ENCODE measurements at places on chromosomes 4 and X.

DNA sequence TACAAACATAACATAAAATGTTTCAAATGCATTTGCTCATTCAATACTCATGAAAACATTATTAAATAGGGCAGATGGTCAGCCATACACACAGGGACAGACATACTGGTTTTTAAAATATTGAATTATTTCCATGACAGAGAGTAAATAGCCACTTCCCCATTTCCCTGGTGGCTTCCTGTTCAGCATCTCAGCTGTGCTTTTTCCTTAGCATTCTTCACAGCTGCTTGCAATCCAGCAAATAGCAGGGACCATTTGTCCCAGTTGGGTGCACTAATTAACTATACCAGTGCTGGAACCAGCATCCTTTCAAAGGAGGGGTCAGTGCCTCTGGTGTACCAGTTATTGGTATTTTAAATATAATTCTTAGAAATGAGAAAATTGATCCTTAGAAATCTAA is 964.7 kb downstream of the RAB28 start:
- no peak for DNase-seq

DNA sequence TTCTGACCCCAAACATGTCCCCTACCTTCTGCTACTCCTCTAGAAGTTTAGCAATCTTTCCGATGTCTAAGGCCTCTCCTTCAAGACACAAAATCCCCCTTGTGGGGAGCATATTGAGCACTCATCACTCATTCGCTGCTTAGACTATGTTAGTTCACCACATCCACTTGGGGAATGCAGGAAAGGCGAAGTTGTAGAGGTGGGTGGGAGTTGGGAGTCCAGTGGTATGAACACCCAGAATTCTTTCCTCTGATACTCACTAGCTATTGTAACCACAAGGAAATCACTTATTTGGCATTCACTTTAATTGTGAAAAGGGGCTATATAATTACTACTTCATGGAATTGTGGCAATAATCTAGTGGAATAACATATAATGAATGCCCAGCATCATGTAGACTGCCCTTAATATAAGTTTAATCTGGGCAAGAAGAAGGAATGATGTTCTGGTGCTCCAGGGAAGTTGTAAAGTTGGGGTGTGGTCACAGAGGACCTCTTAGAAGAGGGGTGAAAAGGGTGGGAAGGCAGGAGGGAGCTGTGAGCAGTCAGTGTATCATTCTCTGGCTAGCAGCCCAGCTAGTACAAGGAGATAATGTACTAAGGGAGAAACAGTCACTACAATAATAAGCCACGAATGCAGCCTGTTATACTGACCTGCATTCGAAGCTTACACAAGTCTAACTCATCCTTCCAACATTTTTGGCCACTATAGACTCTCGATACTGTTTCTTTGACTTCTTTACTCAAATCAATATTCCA is 468.2 kb upstream of the DIPK2B start:
- DNase-seq, result peak; percentile 93

DNA sequence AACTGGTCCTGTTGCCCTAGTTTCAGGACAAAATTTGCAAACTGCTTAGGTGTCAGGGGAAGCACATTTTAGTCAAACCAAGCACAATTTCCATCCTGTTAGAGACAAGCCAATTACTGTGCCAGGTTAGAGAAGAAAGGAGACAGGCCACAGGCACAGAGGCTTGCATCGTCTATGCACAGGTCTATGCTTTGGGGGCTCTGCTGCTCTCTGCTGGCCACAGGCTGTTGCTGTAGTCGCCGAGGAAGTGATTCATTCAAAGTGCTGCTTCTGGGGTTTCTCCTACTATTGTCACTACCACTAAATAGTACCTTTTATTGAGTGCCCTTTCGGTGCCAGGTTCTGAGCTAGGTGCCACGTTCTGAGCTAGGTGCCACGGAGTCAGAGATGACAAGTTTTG is 45.5 kb downstream of the VGLL1 start:
- peak; percentile 30 for DNase-seq

DNA sequence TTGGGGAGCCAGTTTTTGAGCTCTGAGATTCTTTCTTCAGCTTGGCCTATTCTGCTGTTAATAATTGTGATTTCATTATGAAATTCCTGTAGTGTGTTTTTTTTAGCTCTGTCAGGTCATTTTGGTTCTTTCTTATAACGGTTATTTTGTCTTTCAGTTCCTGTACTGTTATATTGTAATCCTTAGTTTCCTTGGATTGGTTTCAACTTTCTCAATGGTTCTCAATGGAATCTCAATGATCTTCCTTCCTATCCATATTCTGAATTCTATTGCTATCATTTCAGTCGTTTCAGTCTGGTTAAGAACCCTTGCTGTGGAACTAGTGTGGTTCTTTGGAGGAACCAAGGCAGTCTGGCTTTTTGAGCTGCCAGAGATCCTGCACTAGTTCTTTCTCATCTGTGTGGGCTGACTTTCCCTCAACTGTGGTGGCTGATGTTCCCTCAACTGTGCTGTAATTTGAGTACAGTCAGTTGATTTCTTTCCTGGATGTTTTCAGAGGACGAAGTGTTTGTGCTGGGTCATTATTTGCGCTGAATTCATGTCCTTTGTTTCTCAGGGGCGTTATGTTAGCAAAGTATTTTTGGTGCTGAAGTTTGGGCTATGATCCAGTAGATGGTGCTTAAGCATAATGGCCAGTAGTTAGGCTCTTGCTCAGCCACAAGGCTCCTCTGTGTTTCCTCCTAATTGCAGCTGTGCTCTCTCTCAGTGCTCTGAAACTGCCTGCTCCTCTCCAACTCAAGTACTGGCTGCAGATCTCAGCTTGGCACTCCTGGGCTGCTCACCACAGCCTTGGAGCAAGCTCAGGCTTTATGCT is 27.5 kb downstream of the ENPEP start:
- DNase-seq, result no peak

DNA sequence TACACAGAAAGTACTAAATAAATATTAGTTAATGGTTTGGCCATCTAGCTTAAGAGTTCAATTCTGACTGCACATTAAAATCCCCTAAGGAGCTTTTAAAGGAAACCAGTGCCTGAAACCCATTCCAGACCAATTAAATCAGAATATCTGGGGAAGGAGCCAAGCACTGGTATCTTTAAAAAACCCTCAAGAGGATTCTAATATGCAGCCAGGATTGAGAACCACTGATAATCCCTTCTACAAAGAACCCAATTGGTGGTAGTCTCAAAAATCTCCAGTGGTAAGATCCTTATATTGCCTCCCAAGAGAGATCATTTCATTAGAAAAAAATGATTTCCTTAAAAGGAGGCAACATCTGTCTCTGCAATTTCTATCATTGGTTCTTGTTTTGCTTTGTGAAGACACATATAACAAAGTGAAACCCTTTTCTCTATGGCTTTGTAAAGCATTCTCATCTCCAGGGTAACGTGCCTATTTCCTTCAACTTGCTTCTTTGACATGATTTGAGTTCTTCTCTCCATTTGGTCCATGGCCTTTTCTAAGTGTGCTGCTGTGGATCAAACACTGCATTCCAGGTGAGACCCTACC is 3.5 kb downstream of the GPR34 start:
- DNase-seq, result peak; percentile 95

GRCh38 chrX:643241-643595 is 12.6 kb downstream of the SHOX start:
- no peak for DNase-seq

GRCh38 chr4:41647383-41647782 is 101.1 kb downstream of the PHOX2B start:
- no peak for DNase-seq

DNA sequence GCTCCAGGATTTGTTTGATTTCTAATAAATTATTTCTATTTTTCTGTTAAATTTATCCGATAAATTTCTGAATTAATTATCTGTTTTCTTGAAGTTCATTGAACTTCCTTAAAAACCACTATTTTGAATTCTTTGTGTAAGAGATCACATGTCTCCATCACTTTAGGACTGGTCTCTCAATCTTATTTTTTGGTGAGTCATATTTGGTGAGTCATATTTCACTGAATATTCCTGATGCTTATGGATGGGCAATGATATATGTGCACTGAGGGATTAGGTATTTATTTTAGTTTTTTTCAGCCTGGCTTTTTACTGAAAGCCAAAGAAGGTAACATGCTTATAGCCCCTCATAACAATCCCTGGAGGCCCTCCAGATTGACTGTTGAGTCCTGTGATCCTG is 48.5 kb upstream of the IL15 start:
- peak; percentile 70 for DNase-seq

DNA sequence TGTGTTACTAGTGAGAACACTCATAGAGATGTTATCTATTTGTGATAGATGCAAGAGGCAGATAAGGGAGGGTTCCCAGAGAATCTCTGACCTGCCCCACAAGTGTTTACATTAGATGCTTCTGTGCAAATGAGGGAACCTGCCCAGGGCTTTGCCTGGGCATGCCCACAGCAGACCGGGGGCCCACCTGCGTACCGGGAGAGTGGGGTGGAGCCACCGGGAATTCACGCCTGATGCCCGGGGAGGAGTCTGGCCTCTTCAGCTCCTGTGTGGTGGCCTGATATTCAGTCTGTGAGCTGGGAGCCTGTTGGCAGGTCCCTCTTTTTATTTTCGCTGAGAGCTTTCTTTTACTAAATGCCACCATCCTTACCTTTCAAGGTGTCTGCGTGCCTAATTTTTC is 155.7 kb downstream of the SNCA start:
- no peak for DNase-seq

DNA sequence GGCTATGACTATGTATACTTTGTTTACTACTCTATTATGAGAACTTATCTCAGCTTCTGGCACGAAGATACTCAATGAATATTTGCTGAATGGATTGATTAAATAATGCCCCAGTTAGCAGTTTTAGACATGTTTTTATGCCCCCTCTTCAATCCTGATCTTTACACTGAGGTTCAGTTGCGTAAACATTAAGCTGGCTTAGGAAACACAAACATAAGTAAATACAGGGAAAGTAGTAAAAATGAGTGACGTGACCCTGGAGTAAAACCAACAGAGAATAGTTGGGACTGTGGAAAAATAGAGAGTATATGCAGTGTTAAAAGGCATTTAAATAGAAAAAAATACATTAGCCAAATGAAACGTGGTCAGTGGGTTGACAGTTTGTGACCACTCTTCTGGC is 387.0 kb upstream of the ACTRT1 start:
- no peak for DNase-seq

DNA sequence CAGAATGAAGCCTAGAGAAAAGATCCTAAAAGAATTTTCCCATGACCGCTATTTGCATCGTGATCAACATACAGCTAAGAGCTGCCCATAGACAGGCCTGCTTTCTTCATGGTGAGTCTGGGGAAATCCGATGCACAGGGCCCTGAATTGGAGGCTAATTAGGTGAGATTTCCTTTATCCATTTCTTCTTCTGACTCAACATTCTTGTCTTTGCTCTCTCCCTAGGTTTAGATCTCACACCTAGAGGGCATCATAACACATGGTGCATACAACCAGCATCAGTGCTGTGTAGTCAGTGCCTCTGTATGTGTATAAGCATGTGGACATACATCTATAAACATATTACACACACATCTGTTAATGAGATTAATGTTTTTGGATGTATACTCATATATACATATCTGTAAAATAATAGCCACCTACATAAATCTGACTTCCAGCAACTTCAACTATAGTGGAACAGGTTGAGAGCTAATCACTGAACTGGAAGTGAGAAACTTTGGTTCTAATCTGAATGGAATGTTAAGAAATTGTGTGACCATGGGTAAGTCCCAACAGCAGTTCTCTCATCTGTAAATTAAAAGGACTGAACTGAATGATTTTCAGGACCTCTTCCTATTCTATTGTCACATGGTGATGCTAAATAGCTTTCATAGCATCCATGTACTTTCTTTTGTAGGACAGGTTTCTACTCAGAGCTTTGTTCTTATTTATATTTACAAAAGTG is 17.5 kb downstream of the GATB start:
- DNase-seq, result no peak
